Activated CD4-positive, alpha-beta T cell treated with anti-CD3 and anti-CD28 coated beads for 24 hours (primary cell): ENCODE measurements at places on chromosomes 1 and 21.

DNA sequence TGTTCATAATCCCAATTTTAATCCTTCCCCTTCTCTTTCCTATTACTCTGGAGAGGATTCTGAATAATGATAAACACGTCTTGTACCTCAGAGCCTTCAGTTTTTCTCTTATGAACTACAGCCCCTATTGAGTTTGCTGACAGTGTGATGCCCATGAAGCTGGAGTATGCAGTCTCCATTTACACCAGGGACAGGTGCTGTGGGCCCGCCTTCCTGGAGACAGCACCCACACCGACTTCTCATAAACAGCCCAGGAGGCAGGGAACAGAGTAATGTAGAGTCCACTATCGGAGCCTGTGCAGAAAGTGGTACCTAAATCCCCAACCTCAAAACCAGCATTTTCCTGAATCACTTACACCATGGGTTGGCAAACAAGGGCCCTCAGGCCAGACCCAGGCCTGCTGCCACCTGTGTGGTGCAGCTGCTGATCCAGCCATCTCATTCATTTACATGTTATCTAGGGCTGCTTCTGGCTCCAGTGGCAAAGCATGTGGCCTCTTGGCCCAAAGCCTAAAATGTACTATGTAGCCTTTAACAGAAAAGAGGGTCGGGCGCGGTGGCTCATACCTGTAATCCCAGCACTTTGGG, 95.1 kb upstream of the KRTAP19-8 start:
- no peak for DNase-seq

DNA sequence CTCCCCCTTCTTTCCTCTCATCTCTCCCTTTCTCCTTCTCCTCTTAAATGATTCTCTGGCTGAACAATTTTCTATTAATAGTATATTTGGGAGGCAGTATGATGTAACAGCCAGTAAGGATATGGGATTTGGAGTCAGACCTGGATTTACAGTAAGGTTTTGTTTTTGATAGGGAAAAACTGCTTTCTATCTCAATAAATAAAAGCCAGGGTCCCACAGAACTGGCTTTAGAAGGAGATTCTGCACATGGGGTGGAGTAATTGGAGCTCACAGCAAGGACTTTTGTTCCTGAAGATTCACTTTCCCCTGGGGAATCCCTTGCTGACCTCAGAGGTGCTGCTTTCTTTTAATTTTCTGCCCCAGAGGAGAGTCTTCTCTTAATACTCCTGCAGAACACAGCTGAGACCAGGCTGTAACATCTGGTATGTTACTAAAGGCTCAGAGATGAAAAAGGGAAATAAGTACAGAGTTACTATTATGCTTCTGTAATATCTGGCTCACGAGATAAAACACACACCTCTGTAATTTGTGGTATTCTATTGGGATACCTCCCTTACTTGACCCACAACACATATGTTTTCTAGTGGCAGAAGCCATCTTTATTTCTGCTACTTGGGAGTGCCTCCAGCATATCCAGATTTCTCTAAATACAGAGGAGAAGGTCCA, 13.4 kb downstream of the EPB41 start:
- DNase-seq: no peak

DNA sequence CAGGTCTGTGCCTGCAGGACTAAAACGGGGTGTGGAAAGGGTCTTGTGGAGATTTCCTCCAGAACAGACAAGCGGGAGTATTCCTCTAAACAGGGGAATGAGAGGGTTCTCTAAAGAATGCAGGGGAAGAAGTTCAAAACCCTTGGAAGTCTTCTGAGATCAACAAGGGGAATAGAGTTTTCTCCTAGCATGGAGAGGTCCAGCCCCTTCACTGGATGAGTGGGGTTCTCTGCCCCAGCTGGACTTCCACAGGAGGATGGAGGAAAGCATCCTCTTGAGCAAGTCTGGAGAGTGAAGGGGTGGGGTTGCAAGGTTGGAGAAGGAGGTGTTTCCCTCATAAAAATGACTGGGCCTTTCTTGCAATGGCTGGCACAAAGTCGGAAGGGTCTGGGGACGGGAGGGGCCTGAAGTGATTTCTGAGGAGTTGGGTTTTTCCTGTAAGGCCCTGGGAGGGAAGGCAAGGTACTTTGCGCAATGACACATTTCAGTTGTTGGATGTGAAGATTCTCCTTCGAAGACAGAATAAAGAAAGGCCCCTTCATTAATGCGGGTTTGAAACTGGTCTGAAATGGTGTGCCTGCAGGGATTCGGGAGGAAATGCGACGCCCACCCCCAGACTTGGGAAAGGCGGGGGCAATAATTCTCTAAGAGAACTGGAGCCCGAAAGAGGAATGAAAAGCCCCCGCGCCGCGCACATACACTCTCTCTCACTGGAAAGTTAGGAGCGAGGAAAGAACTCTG, 884 bp downstream of the SPATA6 start:
- DNase-seq: no peak

DNA sequence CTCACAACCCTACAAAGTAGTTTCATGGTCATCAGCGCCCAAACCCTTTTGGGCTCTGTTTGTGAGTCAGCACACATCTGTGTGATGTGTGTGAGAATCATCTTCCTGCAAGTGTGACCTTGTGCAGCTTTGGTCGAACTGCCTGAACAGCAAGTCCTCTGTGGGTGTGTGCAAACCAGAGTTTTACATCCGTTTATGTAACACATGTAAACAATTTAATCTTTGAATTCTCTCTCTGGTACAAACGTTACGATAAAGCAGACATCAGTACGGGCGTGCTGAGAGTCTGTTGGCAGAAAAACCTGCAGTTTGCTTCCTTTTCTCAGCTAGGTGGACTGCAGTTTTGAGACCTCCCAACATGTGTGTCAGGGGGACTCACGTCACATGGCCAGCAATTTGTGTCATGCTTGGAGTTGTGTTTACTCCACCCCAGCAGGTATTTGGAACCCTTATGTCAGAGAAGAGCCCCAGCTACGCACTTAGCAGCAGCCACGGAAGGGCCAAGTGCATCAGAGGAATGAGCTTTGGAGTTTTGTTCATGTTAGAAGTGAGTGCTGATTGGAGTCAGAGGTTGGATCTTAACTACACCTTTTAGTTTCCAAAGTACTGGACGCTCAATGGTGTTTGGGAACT, 230.8 kb downstream of the PAPPA2 start:
- DNase-seq: no peak

GRCh38 chr1:87743256-87743655, 414.6 kb downstream of the LMO4 start:
- no peak for DNase-seq

GRCh38 chr1:172172352-172172831, 248.1 kb upstream of the C1orf105 start:
- DNase-seq: no peak

DNA sequence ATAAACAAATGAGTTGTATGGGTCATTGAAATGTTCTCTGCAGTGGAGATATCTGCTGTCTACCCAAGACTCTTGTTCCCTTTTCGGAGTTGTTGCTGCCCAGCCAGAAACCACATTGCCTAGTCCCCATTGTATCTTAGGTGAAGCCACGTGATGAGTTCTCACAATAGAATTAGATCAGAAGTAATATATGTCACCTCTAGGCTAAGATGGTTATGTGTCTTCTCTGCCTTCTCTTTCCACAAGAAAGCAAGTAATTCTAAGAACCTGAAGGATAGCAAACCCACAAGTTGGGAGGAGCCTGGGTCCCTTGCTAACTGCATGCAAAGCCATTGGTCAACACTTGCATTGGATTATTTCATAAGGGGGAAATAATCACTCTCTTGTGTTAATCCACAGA, 76.6 kb downstream of the ADCY10 start:
- no peak for DNase-seq

DNA sequence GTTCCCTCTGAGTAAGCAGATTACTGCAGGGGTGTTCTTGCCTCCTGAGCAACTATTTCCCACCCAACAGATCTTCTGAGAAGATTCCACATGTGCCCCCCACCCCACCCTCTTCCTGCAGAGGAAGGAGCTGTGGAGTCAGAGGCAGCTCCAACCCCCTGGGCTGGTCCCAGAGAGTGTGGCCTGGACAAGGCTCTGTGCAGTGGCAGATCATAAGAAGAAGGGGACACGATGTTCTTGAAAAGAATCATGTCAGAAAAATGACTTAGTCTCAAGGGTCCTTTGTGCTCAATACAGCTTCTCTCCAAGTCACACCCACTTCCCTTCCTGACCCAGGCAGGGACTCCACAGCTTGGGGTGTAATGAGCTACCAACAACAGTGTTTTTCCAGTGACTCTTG, 95.2 kb downstream of the SYF2 start:
- no peak for DNase-seq

DNA sequence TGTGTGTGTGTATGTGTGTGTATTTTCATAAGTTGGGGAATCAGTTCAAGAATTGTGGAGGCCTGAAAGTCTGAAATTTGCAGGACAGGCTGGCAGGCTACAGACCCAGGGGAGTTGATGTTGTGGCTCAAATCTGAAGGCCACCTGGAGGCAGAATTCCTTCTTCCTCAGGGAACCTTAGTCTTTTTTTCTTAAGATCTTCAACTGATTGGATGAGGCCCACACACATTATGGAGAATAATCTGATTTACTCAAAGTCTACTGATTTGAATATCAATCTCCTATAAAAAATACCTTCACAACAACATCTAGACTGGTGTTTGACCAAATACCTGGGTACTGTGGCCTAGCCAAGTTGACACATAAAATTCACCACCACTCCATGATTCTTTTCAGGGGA, 61.8 kb downstream of the MT1HL1 start:
- no peak for DNase-seq

- no peak for DNase-seq
Observed at GRCh38 chr1:77636864-77637263, 45.6 kb downstream of the ZZZ3 start.

GRCh38 chr1:169338617-169339016, 29.0 kb downstream of the NME7 start:
- DNase-seq: no peak

DNA sequence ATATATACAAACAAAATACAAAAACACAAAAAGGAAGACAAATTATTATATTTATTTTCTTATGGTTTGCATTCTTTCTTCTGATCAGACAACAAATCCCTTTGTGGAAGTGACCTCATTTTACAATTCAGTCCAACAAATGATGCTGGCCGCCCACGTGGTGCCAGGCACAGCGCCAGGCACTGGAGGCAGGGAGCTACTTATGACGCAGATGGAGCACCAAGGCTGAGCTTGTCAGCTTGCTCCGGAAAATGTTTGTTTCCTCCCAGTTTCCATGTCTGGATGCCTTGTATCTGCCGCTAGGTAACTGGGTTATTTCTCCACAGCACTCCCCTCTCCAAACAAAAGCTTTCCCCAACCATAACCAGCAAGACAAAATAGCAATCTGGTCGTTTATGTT, 30.7 kb upstream of the CD34 start:
- DNase-seq: no peak

- DNase-seq: no peak
Observed at GRCh38 chr1:53148123-53148522, 5.7 kb upstream of the SLC1A7 start.

DNA sequence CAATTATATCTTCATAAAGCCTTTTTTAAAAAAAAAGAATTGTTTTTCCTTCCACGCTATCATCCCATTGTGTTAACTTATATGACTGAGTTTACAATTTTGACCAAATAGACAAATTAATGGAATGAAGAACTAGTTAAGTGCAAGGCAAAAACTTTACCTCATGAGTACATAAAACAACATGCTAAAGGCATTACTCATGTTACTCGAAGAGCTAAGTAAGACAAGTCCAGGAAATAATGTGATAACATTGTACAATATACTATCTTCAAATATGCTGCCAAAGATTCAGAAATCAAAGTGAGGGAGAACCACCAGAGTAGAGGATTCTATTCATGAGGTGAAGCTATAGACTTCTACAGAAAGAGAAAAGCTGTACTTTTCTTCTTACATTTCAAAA, 24.2 kb upstream of the DYNLT5 start:
- no peak for DNase-seq

DNA sequence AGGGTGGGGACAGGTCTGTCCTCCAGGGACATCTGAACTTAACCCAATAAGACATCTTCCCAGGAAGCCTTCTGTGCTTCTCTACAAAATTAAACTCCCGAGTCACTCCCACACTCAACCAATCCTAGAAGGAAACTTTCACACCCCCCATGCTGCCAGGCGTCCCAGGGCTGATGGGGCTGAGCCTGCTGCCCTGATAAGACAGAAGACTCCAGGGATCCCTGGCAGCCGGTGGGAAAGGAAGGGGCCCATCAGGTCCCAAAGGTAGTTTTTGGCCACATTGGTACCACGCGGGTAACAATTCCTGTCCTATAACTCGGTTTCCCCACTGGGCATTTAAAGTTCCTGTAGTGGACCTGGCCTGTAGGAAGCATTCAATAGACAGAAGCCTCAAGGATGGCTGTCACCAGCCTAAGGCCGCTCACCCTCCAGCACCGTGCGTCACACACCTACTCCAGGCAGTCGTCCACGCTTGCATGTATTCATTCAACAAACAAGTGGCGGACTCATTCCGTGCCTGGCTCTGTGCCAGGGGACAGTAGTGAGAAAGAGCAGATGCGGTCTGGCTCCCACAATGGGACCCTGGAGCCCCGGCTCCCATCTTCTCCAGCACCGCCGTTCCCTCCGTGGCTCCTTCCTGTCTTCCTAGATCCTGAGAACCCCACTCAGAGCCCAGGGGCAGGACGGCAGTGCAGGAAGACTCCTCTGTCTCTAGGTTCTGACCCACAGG, 465.2 kb downstream of the NPHP4 start:
- no peak for DNase-seq

DNA sequence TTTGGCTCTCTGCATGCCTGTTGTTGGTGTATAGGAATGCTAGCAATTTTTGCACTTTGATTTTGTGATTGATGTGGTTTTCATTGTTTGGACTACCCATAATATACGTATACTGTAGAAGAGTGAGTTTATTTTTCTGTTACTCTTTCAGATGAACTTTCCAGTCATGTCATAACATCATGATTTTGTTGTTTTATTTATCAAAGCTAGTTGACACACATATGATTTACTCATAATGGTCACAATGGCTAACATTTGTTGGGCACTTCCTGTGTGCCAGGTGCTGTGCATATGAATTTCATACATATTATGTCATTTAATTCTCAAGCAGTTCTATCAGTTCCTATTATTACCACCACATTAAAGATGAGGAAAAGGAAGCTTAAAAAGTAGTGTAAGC, 98.1 kb upstream of the GUCA2B start:
- DNase-seq: no peak

DNA sequence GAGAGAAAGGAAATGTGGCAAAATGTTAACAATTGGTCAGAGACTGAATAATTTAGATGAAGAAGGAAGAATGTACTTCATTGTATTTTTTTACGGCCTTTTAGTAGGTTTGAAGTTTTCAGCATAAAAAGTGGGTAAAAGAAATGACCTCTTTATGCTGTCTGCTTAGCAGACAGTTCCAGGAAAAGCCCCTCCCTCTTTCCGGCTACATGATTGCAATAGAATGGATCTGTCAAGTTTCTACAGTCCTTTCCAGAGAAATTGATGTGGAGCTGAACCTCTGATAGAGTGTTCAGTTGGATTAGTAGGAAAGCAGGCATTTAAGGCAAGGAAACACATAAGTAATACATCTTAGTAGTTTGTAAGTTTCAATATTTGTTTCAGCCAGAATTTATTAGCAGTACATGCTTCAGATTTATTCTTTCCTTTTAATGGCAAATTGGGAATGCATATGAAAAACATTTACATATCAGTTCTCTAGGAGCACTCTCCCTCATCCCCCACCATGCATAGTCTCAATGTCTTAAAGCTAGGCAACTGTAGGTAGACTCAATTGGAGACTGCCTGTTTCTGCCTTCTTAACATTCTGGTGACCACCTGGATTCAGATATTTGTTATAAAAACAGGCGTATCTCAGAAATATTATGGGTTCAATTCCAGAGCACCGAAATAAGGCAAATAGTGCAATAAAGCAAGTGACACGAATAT, 36.4 kb downstream of the HS2ST1 start:
- DNase-seq: no peak
